Inflammatory macrophage treated with lipopolysaccharide for 1 hour (primary cell): ENCODE measurements at places on chromosomes 3 and 15.

DNA sequence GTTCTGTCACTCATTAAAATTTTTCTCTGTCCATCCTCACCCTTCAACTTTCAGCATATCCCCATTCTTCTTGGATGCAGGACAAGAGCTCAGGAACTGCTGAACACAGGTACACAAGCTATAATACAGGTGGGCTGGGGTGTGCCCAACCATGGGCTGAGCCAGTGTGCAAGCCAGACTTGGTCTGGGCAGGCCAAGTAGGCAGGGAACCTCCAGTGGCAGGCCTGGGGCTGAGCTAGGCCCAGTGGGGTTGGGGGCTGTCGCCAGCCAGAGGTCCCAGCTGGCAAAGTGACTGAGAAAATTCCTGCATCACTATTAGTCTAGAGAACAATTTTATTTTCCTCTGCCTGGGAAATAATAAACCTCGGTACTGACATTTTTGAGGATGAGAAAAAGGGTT lies 202.9 kb downstream of the LRRC3B start:
- no peak for DNase-seq

DNA sequence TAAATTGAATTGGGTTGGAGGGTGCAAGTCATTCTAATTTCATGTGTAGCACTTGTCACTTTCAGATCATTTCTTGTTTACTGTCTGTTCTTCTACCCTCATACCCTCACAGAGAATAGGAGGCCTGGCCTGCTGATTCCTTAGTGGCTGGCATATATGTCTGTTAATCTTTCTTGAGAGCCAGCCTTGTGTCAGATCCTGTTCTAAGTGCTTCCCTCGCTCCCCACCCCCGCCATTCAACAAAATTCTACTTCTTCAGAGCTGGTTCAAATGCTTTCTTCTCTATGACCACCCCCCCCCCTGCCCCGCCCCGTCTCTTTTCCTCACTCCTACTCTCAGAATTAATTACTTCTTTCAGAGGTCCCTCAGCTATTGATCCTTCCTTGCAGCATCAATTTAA lies 1.5 kb upstream of the U2SURP start:
- no peak for DNase-seq

DNA sequence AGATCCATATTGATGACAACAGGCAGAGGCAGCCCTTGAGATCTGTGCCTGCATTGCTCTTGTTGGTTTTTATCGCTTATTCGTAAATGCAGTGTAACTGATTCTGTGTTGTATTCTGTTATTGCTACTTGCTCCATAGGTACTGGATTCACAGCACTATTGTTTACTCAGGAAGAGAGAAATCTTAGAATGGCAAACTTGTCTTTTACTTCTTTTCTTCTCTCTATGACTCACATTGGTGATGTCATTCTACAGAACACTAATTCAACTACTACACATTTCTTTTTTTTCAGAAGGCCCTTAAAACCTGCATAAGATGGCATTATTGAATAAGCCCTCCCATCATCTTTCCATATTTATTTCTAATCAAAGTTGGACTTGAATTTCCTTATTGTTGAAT lies 201.0 kb upstream of the GBE1 start:
- no peak for DNase-seq

- no peak for DNase-seq
Measured at GRCh38 chr3:46544771-46545503, 21.2 kb downstream of the LRRC2 start.

- no peak for DNase-seq
Measured at GRCh38 chr3:125058529-125058928, 2.7 kb upstream of the HEG1 start.

DNA sequence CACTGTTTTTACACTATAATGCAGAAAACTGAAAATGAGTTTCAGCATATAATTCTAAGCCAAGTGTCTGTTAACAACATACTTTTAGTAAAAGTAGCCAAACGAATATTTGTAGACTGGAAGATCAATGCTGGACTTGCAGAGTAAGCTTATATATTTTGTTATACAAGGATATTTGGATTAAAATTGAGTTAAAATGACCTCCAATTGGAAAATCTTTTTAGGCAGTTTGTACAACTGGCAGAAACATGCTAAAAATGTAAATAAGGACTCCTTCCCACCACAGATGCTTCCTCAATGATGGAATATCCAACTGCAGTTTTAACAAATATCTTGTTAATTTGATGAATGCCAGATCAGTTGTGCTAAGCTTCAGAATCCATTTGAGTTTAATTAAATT lies 25.3 kb downstream of the ZBBX start:
- DNase-seq, result no peak

DNA sequence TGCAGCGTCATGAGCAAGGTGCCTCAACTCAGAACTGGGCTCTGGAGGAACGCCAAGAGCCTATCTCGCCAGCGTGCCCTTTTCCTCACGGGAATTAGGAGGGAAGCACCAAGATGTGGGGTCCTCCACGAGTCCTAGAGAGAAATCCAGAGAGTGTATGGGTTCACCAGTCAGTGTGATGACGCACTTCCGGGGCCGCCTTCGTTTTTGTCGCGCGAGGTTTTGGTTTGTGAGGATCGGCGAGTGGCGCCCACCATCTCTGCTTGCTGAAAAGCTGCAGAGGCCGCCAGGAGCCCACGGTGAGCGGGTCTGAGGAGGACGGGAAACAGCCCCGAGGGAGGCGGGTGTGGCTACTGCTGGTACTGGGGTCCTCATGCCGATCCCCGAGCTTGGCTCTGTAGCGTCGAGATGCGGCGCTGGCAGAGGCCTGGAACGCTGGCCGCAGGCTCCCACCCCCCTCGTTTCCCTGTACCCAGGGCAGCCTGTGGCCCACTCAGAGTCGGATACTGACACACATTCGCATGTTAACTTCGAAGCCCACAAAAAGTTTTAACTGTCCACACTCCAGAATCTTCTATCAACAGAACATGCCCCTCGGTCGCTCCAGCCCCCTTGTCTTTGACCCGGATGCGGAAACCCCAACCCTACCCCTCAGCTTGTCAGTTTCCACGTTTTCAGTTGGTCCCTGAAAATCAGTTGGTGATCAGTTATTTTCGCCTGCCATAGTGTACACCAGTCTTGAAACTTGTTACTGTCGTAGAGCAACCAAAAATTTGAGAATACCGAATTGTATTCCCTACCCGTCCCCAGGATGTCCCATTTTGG lies 30.4 kb downstream of the ZNF662 start:
- DNase-seq, result no peak

- DNase-seq, result no peak
Measured at GRCh38 chr3:175149675-175150074, 290.5 kb downstream of the NAALADL2 start.

DNA sequence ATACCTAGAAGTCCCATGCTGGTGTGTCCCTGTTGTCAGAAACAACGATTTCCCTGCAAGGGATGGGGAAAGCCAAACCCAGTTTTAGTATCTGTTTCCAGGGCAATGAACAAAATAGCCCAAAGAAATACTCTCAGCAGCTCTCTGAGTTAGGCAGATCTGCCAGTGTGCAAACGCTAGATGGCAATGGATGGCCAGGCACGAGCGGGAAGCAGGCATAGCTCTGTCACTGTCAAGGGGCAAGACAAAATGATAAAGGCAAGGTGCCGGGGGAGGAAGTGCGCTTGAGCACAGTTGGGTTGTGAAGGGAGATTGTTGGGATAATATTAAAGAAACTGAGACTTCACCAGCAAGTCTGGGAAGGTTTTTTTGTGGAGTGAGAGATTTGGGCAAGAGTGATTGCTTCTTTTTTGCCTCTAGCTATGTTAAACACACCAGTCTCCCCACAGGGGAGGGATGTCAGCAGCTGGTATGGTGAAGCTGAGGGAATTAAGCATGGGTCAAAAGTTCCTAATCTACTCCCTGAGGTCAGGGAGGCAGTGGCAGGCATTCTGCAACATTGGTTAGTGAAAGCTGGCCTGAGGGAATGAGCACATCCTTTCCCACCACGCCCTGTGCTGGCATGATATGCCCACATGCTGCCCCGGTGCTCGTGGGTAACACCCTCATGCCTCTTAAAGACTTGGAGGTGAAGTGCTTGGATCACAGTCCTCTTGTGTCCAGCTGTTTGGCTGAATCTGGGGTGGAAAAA lies 117.5 kb downstream of the PDCD6IP start:
- no peak for DNase-seq

GRCh38 chr3:192843723-192844485 lies 73.8 kb downstream of the MB21D2 start:
- DNase-seq, result peak; percentile 73

DNA sequence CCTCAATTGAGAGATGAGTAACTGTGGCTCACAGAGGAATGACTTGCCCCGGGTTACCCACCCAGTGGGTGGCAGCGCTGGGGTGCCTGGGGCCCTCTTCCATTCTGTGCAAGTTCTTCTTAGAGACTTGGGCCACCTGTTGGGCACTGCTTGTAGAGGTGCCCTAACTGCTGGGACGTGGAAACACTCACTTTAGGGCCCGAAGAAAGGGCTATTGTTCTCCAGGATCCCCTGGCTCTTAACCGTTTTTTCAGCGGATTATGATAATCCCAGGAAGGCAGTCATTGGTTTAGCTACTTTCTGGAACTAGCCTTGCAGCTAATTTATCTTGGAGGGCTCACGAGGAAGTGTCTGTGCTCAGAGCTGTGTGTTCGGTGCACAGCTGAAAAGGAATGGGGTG lies 66.0 kb upstream of the GCNT3 start:
- DNase-seq, result no peak

DNA sequence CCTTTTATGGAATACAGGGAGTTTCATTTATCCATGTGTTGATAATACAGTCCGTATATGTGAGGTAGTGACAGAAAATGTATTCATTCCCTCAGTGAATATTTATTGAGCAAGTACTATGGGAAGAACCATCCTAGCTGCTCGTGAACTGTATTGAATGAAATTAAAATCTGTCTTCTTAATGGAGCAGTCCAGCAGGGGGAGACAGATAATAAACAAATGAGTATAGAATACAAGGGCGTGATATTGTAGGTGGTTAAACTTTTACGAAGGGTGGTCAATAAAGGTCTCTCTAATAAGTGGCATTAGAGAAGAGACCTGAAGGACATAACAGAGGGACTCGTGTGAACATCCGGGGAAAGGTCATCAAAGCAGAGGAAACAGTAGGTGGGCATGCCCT lies 62.7 kb upstream of the OSTN start:
- no peak for DNase-seq

GRCh38 chr3:156750191-156750873 lies 75.8 kb upstream of the LEKR1 start:
- no peak for DNase-seq

GRCh38 chr15:37007301-37007700 lies 93.0 kb downstream of the MEIS2 start:
- no peak for DNase-seq

GRCh38 chr15:48300038-48300437 lies 31.2 kb upstream of the DUT start:
- no peak for DNase-seq

DNA sequence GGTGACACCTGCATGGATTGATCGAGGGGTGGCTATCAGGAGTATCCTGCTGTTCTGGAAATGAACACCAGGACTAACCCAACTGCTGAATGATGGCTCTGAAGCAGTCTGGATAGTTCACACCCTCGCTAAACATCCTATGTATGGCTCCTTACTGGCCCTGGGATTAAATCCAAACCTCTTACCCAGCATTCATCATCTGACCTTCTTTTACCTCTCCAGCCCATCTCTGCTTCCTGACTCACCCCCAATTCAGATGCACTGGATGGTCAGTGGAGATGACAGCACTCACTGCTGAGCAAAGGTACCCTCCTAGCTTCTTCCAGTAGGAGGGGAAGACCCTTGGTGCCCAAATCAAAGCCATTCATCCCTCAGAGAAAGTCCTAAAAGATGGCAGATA lies 235.2 kb upstream of the TRIM42 start:
- DNase-seq, result no peak

- DNase-seq, result no peak
Measured at GRCh38 chr3:164332831-164333802, 745.2 kb downstream of the SI start.

DNA sequence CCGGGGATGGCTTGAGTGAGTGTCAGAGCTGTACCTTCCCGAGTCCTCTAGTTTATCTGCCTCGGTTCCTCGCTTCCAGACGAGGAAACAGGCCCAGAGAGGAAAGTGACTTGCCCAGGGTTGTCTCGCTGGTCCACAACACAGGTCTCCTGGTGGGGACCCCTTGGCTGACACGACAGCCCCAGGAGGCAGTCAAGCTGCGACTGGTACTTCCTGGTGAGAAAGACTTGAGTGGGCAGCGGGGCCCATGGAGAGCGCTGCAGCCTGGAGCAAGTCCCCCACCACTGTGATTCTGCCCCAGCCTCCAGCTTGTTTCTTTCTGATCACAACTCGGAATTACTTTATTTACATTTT lies 600 bp upstream of the CHRNA5 start:
- DNase-seq, result no peak

- DNase-seq, result peak; percentile 43
Measured at GRCh38 chr3:34260271-34261000, 462.0 kb downstream of the PDCD6IP start.

DNA sequence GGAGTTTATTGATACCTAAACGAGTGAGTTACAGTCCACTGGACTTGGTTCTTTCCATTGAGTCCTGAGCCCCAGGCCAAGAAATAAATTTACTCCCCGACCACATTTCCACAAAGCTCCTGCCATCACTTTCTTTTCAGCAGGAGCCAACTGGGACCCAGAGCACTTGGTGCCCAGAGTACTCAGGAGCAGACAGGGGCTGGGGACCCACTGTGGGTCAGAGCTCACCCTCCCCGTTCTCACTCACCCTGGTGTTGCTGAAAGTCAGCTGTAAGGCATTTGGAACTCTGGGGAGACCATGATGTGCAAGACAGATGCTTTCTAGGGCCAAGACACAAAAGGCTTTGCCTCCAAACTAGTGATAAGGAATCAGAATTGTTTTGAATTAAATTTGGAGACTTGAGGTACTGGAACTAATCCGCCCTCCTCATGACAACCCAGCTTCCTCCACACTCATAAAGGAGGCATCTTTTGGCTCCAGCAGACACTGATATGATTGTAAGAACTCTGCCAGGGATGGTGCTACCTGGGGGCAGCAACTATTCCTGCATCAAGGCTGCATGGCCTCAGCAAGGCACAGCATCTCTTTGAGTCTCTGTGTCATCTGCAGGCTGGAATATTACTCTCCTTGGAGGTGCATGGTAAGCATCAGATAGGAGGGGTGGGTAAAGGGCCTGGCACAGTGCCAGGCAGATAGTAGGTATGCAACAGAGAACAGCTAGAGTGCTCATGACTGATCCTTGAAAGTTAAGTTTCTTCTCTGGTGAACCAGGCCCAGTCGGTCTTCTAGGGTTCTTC lies 7.3 kb upstream of the CAMK1 start:
- DNase-seq, result no peak

GRCh38 chr3:121976727-121977126 lies 45.3 kb downstream of the ILDR1 start:
- no peak for DNase-seq

DNA sequence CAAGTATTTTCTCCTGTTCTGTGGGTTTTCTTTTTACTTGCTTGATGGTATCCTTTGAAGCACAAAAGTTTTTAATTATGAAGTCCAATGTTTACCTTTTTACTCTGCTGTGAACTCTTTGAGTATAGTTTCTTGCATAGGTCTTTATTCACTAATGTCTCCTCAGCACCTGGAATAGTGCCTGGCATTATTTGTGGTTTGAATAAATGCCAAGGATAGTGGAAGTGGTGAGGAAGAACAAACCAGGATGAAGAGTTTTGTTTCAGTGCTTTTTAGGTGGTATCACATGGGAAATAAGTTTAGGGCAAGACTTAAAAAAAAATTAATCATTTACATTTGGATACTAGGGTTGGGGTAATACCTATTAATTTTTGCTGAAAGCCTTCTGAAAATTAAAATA lies 25.7 kb downstream of the GPD1L start:
- no peak for DNase-seq
